ENCODE measurements at places on chromosomes 12 and 14.

GRCh38 chr12:80892597-80893445, 44.9 kb downstream of the LIN7A start:
- no peak for DNase-seq

GRCh38 chr12:9750276-9751203, 10.2 kb downstream of the CD69 start:
- DNase-seq, result no peak

DNA sequence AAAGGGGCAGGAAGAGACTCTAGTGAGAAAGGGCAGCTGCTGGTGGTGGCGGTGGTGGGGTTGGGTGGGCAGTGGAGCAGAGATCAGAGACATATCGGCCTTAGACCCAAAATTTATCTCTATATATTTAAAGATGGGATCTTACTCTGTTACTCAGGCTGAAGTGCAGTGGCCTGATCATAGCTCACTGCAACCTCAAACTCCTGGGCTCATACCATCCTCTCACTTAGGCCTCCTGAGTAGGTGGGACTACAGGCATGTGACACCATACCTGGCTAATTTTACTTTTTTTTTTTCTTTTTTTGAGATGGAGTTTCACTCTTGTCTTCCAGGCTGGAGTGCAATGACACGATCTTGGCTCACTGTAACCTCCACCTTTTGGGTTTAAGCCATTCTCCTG, 18.6 kb upstream of the ITGA5 start:
- no peak for DNase-seq

DNA sequence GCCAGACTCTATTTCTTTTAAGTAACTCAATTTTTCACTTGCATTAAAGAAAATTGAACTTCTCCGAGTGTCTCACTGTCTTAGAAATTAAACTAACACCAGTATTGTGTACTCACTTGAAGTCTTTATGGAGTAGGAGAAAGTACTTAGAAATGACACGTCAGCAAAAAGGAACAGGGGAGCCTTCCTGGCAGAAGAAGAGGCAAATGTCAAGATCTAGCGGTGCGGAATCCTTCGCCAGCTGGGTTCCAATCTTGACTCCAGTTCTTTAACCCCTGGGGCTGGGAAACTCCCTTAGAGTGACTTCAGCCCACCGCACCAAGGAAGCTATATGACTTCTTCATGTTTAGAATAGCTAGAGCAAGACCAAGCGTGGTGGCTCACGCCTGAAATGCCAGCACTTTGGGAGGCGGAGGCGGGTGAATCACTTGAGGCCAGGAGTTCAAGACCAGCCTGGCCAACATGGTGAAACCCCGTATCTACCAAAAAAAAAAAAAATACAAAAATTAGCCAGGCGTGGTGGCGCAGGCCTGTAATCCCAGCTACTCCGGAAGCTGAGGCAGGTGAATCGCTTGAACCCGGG, 34.4 kb downstream of the WBP11 start:
- no peak for DNase-seq

DNA sequence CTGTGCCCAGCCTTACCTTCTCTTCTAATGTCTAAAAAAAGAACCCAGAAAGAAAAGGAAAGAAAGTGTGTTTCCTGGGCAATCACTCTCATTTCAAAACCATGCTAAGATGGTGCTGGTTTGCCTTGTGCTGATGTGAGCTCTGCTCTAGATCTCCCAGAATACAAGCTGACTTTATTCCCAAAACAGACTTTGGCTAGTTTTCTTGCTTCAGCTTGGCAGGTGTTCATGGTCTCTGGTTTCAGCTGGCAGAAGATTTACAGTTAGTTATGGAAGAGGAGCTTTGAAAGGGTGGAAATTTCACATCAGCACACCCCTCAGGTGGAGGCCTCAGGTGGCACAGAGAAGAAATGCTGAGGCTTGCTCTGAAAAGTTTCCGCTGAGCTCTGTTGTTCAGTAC, 34.4 kb downstream of the PPP1R36 start:
- DNase-seq, result no peak

GRCh38 chr12:20716985-20717384, 21.9 kb downstream of the SLCO1C1 start:
- DNase-seq, result no peak

DNA sequence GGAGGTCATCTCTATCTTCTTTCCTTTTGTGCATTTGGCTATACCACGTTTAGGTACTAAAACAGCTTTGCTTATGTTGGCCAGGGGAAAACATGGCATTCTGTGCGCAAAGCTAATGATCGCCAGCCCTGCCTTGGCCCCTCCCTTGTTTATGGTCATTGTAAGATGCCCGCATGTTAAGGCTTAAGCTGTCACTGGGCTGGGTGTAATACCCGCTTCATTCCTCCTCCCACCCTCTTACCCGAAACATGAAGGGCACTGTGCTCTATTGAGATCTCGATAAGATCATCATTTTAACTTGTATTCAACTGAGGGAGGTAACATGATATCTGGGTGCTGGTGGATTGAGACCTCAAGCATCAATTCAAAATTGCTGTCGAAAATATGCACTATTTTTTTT, 34.7 kb downstream of the BRI3BP start:
- DNase-seq, result no peak

DNA sequence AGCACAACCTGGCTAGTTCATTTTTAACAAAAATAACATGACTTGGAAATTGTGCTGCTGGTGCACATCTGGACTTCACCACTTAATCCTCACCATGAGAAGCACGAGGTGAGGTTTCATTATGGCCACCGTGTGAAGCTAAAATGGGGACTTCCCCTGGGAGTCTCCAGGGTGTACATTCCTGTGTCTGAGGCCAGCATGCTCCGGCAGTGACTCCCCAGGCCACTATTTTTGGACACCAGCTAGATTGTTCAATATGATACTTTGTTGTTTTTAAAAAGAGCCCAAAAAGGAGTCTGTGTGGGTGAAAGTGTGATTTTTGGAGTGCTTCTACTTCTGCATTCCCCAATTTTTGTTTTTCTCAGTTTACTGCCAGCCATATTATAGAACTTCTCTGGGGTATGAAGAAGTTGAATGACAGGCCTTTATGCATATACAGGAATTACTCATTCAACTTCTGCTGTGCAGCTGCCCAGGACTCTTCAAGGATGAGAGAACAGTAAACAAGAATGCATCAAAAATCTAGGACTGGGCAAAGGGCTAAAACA, 16.9 kb upstream of the AICDA start:
- DNase-seq, result no peak

DNA sequence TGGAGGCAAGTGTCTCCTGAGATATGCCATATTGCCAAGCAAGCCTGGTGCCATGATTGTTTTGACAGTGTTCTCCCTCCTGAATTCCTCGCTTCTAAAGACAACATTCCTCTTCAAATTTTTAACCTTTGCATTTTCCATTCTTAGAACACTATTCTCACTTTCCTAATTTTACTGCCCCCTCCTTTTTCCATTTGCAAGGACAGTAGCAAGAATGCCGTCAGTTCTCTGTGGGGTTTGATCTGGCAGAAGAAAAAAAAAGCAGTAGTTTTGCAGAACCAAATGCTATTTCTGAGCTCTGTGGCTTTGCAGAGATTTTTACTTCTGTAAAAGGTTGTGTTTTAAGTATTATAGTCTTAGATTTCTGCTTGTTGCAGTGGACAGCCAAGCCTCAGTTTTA, 295.2 kb downstream of the NUAK1 start:
- DNase-seq, result no peak

DNA sequence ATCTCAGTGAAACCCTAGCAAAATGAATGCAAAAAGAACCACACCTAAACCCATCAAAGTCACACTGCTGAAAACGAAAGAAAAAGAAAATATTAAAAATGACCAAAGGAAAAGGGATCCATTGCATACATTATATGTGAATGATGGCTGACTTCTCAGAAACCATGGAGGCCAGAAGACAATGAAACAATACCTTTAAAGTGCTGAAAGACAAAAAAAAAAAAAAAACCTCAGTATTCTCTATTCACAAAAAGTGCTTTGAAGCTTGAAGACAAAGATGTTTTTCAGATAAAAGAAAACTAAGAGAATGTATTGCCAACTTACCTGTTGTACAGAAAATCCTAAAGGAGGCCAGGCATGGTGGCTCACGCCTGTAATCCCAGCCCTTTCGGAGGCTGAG, 4.5 kb upstream of the EVL start:
- DNase-seq, result no peak

DNA sequence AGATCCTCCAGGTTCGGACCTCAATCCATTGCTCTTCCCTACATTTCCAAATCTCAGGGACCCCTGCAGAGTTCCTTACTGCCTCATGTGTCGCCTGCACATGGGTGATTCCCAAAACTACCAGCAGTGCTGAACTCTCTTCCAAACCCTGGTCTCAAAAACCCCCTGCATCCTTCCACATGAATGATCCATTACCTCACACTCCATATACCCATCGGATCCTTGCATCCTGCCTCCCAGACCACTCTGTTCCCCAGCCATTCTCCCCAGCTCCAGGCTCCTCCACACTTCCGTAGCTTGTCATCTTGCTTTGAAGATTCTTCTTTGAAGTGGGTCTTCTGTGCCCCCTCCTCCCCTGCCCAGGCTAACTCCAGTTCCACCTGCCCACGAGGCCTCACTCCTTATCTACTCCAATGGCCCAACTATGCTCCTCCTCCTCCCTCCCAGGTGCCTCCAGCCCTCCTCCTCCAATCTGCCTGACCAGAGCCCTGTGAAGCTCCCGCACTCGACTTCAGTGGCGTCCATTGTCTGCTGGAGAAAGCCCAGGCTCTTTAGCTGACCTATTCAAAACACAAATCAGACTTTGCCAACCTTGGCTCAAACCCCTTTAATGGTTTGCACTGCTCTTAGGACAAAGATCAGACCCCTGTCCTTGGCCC, 13.8 kb downstream of the RAPGEF3 start:
- DNase-seq, result no peak

- no peak for DNase-seq
Measured at GRCh38 chr14:96130854-96131253, 73.8 kb upstream of the BDKRB2 start.

DNA sequence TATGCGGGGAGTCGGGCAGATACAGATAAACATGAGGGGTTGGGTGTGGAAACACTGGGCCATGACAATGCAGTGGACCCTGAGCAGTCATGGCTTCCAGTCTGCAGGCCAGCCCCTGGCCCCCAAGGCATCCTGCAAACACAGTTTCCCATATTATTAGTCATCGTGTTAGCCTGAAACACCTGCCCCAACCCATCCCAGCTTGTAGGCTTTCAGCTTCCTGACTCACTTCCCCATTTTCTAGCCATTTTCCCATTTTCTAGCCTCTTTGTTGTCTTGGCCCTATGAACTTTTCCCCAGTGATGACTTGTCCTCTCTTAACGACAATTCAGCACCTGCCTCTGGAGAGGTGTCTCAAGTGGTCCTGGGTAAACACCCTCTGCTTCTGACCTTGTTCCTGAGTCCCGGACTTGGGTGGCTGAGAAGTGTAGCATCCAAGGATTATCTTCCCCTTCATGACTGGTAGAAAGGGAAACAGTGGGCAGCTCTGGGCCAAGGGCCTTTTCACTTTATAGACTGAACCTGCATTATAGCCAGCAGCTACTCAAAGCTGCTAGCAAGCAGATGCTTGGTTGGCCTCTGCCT, 4.3 kb upstream of the PGF start:
- no peak for DNase-seq

Measured in kidney epithelial cell (primary cell).